ENCODE measurements at places on chromosomes 7 and 10. TPM values are rescaled to one million over a fixed set of nuclear protein-coding genes. Genes with fewer than 3 reads are reported as not detected.

VENTX gene
- total RNA-seq, result 0.12 TPM

PIP4K2A gene
- total RNA-seq, result 26.9 TPM

DNA sequence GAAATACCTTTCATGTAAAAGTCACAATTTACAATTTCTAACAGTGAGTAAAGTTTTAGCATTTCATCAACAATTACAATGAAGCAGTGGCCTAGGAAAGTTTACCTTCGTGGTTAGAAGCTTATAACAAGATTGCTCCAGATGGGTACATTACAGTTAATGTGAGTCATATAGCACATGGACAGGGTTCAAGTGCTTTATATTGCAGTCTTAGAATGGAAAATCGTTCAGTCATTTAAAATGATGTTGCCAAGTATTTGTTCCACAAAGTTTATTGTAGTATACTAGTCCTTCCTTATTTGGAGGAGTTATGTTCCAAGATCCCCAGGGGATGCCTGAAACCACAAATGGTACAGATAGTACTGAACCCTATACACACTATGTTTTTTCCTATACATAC, 174.6 kb upstream of the TARP start:
- no peak for DNase-seq

DNA sequence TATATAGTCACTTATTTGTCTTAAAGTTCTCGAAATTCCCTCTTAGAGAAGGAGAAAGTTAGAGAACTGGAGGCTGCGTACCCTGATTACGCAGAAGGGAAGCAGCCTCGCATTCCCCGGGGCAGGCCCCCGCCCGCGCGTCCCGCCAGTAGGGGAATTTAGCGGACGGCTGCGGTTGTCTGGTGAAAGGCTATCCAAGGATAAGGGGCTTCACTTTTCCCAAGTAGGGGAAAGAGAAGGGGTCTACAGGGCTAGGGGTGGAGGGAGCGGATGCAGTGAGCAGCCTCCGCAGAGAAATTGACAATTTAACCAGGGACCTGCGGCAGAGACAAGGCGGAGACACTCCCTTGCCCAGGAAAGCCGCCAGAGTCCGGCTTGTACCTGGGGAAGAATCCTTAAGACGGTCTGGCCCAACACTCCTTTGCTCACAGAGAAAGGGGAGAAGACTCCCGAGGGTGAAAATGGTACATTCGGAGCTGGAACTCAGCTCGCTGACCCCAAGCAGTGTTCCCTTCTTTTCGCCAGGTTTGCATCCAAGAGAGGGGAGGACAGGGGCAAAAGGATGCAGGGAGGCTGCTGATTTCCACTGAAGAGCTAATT, 994 bp upstream of the MAGI2 start:
- DNase-seq, result no peak

DNA sequence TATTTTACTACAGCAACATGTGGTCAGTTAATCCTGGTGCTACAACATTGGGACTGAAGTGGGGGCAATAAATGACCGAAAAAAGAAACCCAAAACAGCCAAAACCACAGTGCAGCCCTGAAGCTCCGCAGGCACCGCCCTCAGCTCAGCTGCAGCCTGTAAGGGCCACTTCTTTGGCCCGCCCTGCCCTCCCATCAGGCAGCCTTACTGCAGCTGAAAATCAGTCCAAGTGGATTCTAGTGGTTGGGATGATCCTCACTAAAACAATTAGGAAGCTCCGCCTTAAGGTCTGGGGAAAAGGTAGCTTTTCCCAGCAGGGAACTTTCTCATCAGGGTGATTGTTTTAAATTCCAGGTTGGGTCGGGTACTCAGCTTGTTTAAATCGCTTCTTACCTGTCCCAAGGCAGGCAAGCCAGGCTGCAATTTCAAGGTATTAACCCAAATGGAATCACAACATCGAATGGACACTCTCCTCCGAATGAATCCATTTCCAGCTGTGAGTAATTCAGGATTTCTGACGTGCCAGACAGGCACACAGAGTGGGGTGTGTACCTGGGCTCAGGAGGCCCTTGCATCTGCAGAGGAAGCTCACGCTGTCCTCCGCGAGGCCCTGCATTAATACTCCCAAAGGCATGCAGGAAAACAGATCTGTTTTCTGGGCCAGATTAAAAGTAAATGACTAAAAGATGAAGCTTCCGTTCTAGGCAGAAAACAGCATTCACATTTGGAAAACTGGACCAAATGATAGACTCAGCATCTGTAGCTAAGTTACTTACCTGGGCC, 104.3 kb downstream of the CREB5 start:
- DNase-seq, result no peak

- DNase-seq, result peak; percentile 91
Measured at GRCh38 chr10:329361-330099, 194.3 kb downstream of the ZMYND11 start.

DNA sequence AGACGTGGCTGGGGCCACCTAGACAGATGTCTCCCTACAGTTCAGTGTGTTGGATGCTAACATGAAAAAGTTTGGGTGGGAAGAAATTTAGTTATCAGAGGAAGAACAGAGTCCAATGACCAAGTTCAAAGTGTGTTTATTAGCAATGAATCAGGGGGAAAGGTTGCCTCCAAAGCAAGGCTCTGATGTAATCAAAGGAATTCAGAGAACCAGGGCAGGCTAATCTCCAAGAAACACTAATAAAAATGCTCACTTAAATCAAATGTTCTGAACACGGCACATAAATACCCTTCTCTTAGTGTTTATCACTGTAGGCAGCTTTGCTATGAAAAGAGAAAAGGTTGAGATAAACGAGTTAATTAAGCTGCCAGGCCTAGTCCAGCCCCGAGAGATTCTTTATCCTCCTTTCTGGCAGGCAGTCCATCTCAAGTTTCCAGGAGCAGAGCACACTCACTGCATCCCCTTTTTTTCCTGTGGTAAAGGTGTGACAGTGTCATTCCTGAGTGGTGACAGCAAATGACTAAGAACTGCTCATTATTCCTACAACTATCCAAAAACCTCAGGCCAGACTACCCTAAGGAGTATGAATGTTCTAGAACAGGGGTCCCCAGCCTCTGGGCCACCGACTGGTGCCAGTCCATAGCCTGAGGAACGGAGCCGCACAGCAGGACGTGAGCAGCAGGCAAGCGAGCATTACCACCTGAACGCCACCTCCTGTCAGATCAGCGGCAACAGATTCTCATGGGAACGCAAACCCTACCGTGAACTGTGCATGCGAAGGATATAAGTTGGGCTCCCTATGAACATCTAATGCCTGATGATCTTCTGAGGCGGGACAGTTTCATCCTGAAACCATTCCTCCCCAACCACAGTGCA, 66.9 kb upstream of the FHIP2A start:
- no peak for DNase-seq

Measured in Caco-2 (cell line).